ENCODE measurements at places on chromosomes 3 and 15.
A peak's percentile ranks its signal among the peaks of the same experiment; 100 is the strongest.

- DNase-seq: no peak
These were observed 1000.4 kb downstream of the FHIT start for GRCh38 chr3:60250810-60251209.

DNA sequence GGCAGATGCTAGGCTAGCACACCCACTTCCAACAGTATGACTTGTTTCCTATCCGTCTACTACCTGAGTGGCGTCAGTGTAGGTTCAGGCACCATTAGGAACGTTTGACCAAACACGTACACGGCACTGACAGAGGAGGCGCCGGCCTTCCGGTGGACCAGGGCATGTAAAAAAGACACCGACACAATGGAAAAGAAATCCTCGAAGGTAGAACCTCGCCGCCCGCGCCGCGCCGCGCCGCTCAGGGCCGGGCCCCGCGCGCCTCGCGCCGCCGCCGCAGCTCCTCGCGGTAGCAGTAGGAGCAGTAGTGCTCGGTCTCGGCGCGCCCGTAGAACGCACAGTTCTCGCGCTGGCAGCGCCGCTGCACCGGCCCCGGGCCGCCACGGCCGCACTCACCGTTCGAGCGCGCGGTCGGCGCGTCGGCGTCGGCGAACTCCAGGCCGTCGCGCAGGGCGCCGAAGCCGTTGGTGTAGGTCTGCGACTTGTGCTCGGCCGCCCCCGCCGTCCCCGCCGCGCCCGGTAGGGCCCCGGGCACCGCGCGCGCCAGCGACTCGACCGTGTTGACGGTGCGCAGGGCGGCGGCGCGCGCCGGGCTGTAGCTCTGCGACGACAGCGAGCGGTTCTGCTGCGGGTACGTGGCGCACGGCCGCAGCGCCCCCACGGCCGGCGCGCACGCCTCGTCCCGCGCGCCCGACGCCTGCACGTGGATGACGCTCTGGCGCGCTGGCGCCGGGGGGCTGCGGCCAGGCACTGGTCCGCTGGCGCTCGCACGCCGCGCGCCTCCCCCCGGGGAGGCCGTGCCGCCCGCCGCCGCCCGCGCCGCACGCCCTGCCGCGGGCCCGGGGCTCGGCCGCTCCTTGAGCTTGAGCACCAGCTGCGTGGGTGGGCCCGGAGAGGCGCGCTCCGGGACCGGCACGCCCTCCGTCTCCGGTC is 156.7 kb downstream of the KLF13 start:
- DNase-seq: peak; percentile 33

DNA sequence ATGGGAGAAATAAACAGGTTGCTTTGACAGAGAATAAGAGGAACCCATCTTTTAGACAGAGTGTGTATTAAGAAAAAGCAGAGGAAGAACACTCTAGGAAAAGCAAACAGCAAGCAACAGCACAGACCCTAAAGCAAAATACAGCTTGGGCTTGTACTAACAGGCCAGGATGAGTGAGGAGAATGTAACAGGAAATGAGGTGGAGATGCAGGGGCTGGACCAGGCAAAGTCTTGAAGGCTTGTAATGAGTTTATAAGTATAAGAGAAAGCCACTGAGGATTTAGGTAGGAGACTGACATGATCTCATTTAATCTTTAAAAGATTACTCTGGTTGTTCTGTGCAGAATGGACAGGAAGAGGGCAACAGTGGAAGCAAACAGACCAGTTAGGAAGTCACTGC is 4.9 kb downstream of the UBR1 start:
- no peak for DNase-seq

DNA sequence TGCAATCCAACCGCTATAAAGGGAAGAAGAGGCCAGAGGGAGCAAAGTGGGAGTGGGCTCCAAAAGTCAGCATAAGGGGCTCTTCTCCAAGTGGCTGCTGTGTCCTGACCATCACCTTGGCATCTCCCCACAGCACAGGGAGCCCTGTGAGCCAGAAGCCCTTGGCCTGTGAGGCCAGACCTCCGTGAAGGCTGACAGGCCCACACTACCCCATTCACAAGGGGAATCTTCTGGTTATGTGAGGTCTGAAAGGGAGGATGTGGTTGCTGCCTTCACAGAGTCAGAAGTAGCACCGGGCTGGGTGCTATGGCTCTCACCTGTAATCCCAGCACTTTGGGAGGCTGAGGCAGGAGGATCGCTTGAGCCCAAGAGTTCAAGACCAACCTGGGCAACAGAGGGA is 2.6 kb upstream of the ULK3 start:
- DNase-seq: no peak

- DNase-seq: peak; percentile 25
These were observed 496.0 kb upstream of the THBS1 start for GRCh38 chr15:39084674-39085530.

DNA sequence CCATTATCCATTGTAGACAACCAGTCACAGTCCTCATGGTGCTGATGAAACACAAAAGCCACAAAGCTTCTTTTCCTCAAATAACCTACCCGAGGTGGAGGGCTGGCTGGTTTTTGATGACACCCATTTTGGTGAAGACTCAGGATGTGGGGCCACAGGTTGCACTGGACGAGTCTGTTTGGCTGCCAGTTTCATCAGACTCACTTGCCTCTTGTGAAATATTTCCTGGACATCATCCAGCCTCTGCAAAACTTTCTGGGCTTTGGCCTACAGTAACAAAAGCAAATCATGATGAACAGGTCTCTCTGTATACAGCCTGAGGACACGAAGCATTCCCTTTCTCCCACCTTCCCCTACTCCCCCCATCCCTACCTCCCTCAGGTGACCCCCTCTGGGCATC is 42.2 kb downstream of the B3GNT5 start:
- no peak for DNase-seq

Data from activated CD4-positive, alpha-beta T cell treated with anti-CD3 and anti-CD28 coated beads, Interleukin-2, Interleukin-4, amounts not matched to agents 100 ng/mL and 50 ng/mL, durations not matched to agents 16 hours and 8 hours (primary cell).